Camera-type eye (tissue), 1 donor: ENCODE measurements at places on chromosomes 13 and 19. TPM values are rescaled to one million over a fixed set of nuclear protein-coding genes. Genes with fewer than 3 reads are reported as not detected.

Gene PSPN
- 2.4 TPM for total RNA-seq

Gene JAK3
- total RNA-seq: 3.4 TPM

Gene POSTN
- total RNA-seq: 575 TPM

Gene TSHZ3
- total RNA-seq: 14.8 TPM

Gene NLRP9
- not detected for total RNA-seq

Gene MADCAM1
- total RNA-seq: 1.3 TPM
